CD14-positive monocyte (primary cell): ENCODE measurements at places on chromosomes 11 and 22.

- DNase-seq, result no peak
These were observed 55.7 kb upstream of the SORL1-AS1 start for GRCh38 chr11:121508449-121508848.

GRCh38 chr11:14657841-14658240 lies 14.2 kb downstream of the PDE3B start:
- no peak for DNase-seq

DNA sequence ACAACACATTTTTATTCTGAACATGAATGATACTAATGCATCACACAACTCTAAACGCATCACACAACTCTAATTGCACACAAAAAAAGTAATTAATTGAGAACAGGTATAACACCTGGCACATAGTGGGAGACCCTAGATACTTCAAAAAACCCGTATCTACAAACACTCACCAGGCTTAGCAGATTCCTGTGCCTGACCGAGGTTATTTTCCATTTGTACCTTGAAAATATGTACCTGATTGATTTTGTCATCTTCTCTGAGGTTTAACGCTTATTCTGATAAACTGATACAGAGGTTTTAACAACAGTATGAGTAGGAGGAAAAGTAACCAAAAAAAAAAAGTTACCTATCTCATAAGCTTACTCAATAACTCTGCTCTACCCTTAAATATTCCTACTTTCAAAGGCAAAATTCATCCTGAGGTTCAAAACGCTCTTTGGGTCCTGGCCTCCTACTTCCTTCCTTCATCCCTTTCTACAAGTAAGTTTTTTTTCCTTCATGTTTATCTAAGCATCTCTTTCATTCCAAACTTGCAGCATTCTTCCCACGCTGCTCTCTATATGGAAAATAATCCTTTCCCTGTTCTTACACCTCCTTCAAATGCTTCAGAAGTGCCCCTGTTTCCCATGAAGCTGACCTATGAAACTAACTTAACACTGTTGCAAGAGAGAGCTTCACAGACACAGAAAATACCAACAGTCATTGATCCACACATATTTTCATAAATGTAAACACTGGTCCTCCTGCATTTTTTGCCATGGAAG lies 73.3 kb downstream of the ETS1 start:
- no peak for DNase-seq

- DNase-seq, result no peak
These were observed 35.0 kb downstream of the DKK3 start for GRCh38 chr11:11973361-11973800.

DNA sequence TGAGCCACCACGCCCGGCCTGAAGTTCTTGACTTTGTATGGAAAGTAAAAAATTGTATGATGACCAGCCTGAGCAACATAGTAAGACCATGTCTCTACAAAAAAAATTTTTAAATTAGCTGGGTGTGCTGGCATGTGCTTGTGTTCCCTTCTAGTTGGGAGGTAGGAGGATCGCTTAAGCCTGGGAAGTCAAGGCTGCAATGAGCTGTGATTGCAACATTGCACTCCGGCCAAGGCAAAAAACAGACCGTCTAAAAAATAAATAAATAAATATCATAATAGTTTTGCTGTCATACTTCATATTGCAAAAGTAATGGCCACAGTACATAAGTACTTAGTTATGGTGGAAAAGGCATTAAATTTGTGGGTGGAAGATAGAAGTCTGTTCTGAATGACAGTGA lies 3.4 kb downstream of the AGBL2 start:
- DNase-seq, result no peak
